Fibroblast of lung (primary cell): ENCODE measurements at places on chromosomes 13 and 19. TPM values are rescaled to one million over a fixed set of nuclear protein-coding genes. Genes with fewer than 3 reads are reported as not detected.
A peak's percentile ranks its signal among the peaks of the same experiment; 100 is the strongest.

DNA sequence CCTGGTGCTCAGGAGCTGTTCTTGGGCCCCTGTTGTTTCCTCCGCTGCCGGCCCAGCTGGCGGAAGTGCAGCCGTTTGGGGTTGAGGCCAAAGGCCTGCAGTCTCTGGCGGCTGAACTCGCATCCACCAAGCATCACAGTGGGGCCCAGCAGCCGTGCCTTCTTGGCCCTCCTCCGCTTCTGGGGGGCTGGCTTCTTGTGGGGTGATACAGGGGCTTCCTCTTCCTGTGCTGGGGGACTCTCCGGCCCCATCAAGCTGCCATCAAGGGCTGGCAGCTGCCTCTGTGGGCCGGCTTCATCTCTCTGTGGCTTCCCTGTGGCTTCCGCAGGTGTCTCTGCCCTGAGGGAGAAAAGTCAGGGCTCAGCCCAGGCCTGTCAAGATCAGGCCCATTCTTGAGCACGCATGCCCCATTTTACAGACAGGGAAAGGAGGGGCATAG, 10.3 kb downstream of the ATG4D start:
- no peaks in the 10 kb centered on the region for H3K27me3 ChIP-seq
- peaks cover 39% of the 10 kb centered on the region for H3K36me3 ChIP-seq
- no peak overlapping the region for H3K27ac ChIP-seq
- no peaks in the 10 kb centered on the region for H3K4me1 ChIP-seq

GRCh38 chr19:17766543-17767131, 15.4 kb downstream of the FCHO1 start:
- peak; percentile 79 for DNase-seq
- H3K27ac ChIP-seq, result no peak overlapping the region
- H3K4me3 ChIP-seq, result peak overlapping the region; percentile 27
- H3K27me3 ChIP-seq, result no peaks in the 10 kb centered on the region
- H3K4me1 ChIP-seq, result no peaks in the 10 kb centered on the region

Gene WDR88
- under 0.01 TPM in 1 of 2 replicates, not detected in the other for total RNA-seq

DNA sequence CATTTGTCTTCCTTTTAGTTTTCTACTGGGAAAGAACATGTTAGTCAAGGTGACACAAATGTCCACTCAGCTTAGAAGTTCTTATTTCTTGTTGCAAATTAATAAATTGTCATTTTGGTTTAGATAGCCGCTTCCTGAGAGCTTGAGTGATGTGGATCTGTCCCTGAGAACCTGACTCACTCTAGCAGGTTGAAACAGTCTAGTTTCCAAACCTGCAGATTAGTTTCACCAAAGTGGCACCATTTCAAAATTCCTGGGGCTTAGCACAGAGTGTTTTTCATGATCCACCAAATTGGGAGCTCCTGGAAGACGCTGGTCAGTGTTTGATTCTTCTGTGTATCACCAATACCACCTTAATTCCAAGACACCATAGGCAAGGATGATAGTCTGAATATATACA, 119.4 kb upstream of the TSC22D1 start:
- H3K4me1 ChIP-seq, result no peaks in the 10 kb centered on the region
- H3K4me3 ChIP-seq, result no peak overlapping the region
- no peaks in the 10 kb centered on the region for H3K27me3 ChIP-seq
- H3K27ac ChIP-seq, result no peak overlapping the region
- H3K36me3 ChIP-seq, result no peaks in the 10 kb centered on the region
- no peak for DNase-seq

GRCh38 chr13:107441279-107441678, 774.1 kb downstream of the LIG4 start:
- H3K4me3 ChIP-seq, result no peak overlapping the region
- H3K27me3 ChIP-seq, result no peaks in the 10 kb centered on the region
- no peaks in the 10 kb centered on the region for H3K36me3 ChIP-seq
- H3K27ac ChIP-seq, result no peak overlapping the region

DNA sequence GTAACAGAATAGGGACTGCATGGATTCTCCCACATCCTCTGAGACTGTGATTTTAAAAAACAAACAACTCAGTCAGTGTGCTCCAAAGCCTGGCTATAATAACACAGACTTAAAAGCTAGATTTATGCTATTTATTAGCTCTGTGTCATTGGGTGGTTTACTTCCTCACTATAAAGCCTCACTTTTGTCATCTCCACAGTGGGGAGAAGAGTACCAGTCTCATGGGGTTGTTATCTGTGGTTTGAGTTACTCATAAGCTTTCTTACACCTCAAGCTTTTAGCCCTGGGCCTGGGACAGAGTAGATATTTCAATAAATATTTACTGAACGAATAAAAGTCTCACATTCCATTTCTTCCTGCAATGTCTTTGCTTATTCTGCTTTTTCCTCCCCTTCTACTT, 5.3 kb downstream of the RNASEH2B start:
- H3K4me1 ChIP-seq, result peaks cover 14% of the 10 kb centered on the region
- no peaks in the 10 kb centered on the region for H3K27me3 ChIP-seq
- DNase-seq, result peak; percentile 59
- no peak overlapping the region for H3K4me3 ChIP-seq
- H3K27ac ChIP-seq, result no peak overlapping the region

Gene KRI1
- total RNA-seq, result 8.6 and 10.0 TPM in 2 replicates

GRCh38 chr19:45049073-45049736, 10.4 kb downstream of the CLASRP start:
- H3K36me3 ChIP-seq, result peaks cover 15% of the 10 kb centered on the region
- no peak overlapping the region for H3K4me3 ChIP-seq
- H3K27ac ChIP-seq, result no peak overlapping the region
- H3K4me1 ChIP-seq, result no peaks in the 10 kb centered on the region

Gene ZNF541
- 0.17 TPM in 1 of 2 replicates, not detected in the other for total RNA-seq

DNA sequence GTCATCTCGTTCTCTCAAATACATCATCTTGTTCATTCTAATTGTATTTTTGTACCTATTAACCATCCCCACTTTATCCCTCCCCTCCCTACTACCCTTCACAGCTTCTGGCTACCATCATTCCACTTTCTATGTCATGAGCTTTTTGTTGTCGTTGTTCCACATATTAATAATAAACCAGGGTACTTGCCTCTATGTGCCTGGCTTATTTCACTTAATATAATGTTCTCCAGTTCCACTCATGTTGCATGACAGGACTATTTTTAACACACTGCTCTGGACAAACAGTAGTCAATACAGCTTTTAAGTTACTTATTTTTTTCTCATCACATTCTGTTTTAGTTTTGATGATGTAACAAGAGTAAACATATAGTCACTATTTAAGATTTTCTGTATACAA, 872.3 kb downstream of the SLITRK1 start:
- no peak for DNase-seq
- no peak overlapping the region for H3K27ac ChIP-seq
- H3K4me3 ChIP-seq, result no peak overlapping the region
- H3K27me3 ChIP-seq, result no peaks in the 10 kb centered on the region

GRCh38 chr13:76937281-76937820, 11.0 kb upstream of the ACOD1 start:
- peak; percentile 95 for DNase-seq
- H3K4me3 ChIP-seq, result no peak overlapping the region
- peak overlapping the region; percentile 83 for H3K27ac ChIP-seq

DNA sequence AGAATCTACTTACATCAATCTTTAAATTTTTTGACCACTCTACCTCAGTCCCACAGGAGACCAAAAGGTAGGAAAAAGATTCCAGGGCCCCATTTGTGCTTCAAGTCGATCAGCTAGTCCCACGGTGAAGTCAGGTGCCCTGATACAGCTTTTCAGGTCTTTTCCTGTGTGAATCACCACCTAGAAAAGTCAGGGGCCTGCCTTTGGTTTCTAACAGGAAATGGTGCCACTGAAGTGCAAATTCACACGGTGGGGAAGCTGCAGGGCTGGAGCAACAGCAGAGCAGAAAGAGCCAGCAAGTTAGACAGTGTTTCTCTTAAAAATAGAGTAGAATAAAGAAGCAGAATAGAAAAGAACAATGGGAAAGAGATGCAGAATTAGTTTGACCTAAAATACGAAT, 107.5 kb downstream of the KLF12 start:
- H3K4me1 ChIP-seq, result no peaks in the 10 kb centered on the region
- no peaks in the 10 kb centered on the region for H3K36me3 ChIP-seq
- no peak overlapping the region for H3K4me3 ChIP-seq
- H3K27me3 ChIP-seq, result no peaks in the 10 kb centered on the region

Gene PSG6
- 0.17 TPM in 1 of 2 replicates, not detected in the other for total RNA-seq

GRCh38 chr19:632579-633067, 714 bp downstream of the POLRMT start:
- H3K4me3 ChIP-seq, result peak overlapping the region; percentile 84
- no peaks in the 10 kb centered on the region for H3K27me3 ChIP-seq
- peaks cover 2% of the 10 kb centered on the region for H3K36me3 ChIP-seq
- H3K27ac ChIP-seq, result peak overlapping the region; percentile 72
- peaks cover 7% of the 10 kb centered on the region for H3K4me1 ChIP-seq

Gene ATP12A
- not detected in 2 replicates for total RNA-seq

DNA sequence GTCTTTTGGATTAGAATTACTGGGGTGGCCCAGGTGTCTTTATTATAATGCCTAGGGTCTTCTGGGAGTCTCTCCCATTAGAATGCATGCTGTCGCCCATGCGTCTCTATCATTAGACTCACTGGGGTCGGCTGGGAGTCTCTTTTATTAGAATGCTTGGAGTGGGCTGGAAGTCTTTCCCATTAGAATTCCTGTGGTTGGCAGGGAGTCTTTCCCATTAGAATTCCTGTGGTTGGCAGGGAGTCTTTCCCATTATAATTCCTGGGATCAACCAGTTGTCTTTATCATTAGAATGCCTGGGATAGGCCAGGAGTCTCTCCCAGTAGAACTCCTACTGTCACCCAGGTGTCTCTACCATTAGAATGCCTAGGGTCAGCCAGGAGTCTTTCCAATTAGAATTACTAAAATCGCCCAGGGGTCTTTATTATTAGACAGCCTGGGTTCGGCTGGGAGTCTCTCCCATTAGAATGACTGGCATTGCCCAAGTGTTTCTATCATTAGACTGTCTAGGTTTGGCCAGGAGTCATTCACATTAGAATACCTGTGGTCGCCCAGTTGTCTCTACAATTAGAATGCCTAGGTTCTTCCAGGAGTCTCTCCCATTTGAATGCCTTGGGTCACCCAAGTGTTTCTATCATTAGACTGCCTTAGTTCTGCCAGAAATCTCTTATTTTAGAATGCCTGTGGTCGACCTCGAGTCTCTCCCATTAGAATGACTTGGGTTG, 1558.5 kb downstream of the UQCRFS1 start:
- H3K36me3 ChIP-seq, result no peaks in the 10 kb centered on the region
- H3K4me1 ChIP-seq, result no peaks in the 10 kb centered on the region

- peaks cover 2% of the 10 kb centered on the region for H3K36me3 ChIP-seq
- peaks cover 17% of the 10 kb centered on the region for H3K4me1 ChIP-seq
- no peaks in the 10 kb centered on the region for H3K27me3 ChIP-seq
- no peak overlapping the region for H3K4me3 ChIP-seq
- DNase-seq, result no peak
Measured at GRCh38 chr19:46944123-46944748, 75.4 kb upstream of the NPAS1 start.

Gene CYP2A7
- total RNA-seq, result not detected in 2 replicates

DNA sequence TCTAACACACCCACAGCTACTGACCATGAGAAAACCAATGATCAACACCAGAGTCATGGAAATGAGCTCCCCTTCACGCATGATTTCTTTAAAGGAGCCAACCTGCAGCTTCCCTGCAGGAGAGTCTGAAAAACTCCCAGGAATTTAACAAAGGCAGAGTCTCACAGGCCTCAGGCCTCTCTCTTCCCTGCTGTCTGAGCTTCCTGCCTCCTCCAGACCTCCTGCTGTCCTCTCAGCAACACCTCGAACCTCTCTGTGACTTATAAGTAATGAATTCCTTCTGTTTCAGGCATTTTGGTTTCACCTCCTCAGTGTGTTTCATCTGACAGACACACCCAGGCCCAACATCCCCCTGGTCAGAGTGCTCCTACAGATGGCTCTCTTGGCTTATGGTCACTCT, 1044.4 kb downstream of the UQCRFS1 start:
- no peaks in the 10 kb centered on the region for H3K27me3 ChIP-seq
- no peaks in the 10 kb centered on the region for H3K36me3 ChIP-seq
- no peak overlapping the region for H3K4me3 ChIP-seq

DNA sequence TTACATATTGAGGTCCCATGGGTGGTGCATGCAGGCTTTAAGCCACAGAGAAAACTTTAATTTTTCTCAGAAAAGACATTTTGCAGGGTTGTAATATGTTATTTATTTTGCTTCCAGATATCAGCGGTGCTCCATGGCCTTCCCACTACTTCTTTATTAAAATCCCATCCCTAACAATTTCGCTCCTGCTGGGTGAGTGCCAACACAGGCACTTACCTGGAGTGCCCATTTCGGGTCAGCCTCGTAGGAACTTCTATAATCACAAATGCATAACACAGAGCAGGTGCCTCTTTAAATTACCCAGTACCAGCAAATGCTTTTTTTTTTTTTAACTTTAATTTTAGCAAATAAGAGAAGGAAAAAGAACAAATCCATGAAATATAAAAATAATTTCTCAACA, 86.4 kb downstream of the EFNB2 start:
- H3K4me3 ChIP-seq, result no peak overlapping the region
- no peaks in the 10 kb centered on the region for H3K4me1 ChIP-seq
- no peaks in the 10 kb centered on the region for H3K36me3 ChIP-seq
- no peaks in the 10 kb centered on the region for H3K27me3 ChIP-seq
- H3K27ac ChIP-seq, result no peak overlapping the region
- no peak for DNase-seq
